ENCODE measurements at places on chromosomes 2 and 18. TPM values are rescaled to one million over a fixed set of nuclear protein-coding genes. Genes with fewer than 3 reads are reported as not detected.
A peak's percentile ranks its signal among the peaks of the same experiment; 100 is the strongest.

REG3G gene
- total RNA-seq, result not detected

DNA sequence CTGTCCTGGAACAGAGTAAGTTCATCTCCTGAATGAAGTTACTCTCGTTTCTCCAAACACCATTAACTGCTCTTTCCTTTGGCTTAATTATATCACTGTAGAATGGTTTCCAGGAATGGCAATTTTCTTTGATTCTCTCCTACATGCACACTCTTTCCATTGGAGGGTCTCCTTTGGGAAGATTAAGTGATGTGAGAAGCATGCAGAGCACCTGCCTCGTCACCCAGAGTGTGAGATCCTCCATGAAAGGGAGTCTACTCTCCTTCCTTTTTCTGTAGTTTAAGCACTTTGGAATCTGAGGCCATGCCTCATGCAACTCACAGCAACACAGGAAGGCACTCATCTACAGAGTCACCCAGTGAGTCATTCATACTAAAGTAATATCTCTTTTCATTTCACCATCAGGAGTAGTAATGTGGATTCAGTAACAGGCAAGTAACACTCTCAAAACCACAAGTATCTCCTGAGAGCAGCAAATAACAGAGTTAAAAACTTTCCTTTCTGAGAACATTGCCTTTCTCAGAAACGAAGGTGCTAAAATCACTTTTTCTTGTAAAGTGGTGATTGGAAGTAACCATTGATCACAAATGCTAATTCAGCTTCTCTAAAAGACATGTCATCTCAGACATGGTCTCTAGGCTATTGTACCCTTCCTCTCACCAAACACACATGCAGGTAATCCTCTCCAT is 52.8 kb upstream of the IL1RL1 start:
- DNase-seq, result no peak

G6PC2 gene
- total RNA-seq, result not detected

DNA sequence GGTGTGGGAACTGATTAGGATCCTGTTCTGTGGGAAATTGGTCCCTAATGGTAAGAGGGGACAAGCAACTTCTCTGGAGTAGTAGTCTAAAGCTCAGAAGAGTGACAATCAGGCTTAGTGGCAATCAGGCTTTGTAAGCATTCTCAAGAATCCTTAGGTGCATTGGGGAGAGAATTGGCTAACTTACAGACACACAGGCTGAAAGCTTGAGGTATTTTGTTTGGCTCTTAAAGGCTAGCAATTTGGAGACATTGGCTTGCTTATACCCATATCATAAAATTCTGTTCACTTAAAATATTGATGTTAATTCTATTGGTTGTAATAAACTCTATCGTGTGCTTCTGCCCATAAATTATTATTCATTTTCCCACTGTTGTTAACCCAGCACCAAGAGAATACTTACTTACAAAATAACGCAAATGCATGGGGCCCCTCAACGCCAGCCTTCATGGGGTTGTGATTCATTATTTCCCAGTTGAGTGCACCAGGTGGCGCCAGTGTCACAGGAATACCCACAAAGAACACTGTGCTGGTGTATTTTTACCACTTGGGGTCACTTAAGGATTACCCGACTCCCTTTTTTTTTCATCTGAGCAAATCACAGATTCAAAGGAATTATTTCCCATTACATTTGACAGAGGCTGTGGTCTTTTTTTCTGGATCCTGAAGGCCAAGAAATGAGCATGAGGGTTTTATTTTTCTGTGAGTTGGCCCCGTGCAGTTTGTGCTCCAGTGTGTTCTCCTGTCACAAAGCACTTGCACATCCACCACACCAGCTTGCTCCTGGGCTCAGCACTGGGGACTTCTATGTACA is 45.5 kb downstream of the DDX1 start:
- DNase-seq, result peak; percentile 82

GRCh38 chr2:237421542-237422116 is 7.7 kb upstream of the COL6A3 start:
- peak; percentile 83 for DNase-seq

PDIA6 gene
- total RNA-seq, result 72.5 TPM

- DNase-seq, result no peak
Measured at GRCh38 chr2:12127638-12128037, 381.2 kb downstream of the LPIN1 start.

GRCh38 chr2:148674063-148675020 is 29.8 kb downstream of the EPC2 start:
- no peak for DNase-seq

DNA sequence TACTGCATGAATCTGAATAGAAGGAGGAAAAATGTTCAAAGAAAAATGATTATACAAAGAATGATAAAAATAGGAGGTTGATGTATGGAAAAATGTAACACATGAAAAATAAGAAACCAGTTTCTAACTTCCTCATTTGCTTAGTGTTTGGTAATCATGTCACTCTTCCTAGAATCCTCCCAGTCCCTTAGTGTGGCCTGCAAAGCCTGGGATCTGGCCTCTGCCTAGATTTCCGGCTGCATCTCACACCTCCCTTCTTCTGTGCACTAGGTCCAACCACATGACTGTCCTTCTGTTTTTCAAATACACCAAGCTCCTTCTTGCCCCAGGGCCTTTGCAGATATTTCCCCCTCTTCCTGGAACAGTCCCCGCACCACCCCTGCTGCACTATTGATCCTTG is 76.8 kb upstream of the RBMS1 start:
- no peak for DNase-seq

GRCh38 chr2:228698963-228699362 is 517.5 kb upstream of the SPHKAP start:
- no peak for DNase-seq

ERMN gene
- total RNA-seq, result 1.2 TPM

GKN1 gene
- total RNA-seq, result not detected
